ENCODE measurements at places on chromosomes 12 and 14.

DNA sequence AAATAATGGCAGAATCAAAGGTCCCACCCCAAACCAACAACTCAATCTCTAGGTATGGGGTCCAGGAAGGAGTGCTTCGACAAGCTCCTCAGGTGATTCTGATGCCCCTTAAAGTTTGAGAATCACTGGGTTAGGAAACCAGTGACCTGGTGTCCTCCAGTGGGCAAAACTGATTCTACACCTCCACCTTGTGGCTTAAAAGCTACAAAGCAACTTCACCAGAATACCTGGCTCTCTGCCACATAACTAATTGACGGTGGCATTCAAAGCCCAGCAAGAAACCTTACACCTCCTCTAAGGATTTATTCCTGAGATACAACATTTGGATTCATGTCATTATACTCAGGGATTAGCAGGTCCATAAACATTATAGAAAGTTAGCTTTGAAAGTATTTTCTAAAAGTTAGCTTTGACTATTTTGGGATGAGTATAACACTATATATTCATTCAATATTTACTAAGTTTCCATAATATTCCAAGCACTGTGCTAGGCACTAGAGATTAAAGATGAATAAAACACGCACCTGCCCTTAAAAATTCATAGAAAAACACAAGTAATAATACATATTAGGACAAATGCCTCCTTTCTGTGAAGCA, 45.4 kb downstream of the DCAF5 start:
- peak; percentile 20 for DNase-seq

- DNase-seq, result no peak
Observed at GRCh38 chr12:6180268-6181051, 19.7 kb upstream of the CD9 start.

DNA sequence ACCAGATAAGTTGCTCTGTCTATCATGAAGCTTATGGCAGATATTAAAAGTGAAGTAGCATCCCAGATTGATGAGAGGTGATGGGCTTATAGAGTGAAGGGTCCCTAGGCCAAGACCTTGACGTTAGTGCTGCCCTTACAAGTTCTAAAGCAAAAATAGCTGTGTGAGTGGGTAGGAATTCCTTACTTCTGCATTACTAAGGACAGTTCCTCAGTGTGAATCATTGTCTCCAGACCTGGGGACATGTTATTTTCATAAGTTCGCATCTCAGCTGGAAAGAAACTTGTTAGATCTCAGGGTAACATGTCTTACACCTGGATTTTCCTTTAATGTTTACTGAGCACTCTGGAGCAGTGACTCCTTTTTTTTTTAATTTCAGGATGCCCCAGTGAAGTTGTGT, 28.7 kb downstream of the MAPKAPK5 start:
- no peak for DNase-seq

DNA sequence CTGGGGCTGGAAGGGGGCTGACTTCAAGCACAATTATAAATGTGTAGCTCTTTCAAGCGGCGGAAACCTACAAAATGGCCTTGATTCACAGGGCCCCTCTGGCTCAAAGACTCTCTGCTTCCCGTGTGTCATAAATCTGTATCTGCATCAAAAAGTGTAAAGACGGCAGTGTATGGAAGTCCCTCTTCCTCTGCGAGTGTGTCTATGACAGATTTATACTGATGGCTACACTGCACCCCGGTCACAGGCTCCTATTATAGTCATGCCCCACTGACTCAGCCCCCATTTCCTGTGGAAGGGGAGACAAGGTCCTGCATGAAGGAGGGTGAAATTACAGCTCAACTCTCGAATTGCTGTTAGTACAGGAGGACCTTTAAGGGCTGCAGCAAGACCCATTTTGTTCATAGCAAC, 68.6 kb downstream of the HMGA2 start:
- no peak for DNase-seq

DNA sequence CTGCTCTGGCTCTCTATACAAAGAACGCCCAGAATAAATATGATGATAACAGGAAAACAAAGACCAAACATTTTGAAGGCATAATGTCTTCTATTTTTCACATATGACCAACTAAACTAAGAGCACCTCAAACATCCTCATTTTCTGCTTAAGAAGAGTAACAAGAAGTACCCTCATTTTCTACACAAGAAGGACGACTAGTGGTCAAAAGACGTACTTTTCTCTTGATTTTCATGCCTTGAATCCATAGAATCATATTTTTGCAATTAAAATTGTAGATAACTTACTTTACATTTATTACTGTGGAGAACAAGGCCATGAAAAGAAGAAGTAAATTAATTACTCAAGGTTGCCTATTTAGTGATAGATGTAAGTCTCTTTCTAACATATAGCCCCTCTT, 358.6 kb downstream of the DUSP6 start:
- DNase-seq, result no peak

- DNase-seq, result no peak
Observed at GRCh38 chr14:95493503-95493902, 22.9 kb downstream of the SYNE3 start.

DNA sequence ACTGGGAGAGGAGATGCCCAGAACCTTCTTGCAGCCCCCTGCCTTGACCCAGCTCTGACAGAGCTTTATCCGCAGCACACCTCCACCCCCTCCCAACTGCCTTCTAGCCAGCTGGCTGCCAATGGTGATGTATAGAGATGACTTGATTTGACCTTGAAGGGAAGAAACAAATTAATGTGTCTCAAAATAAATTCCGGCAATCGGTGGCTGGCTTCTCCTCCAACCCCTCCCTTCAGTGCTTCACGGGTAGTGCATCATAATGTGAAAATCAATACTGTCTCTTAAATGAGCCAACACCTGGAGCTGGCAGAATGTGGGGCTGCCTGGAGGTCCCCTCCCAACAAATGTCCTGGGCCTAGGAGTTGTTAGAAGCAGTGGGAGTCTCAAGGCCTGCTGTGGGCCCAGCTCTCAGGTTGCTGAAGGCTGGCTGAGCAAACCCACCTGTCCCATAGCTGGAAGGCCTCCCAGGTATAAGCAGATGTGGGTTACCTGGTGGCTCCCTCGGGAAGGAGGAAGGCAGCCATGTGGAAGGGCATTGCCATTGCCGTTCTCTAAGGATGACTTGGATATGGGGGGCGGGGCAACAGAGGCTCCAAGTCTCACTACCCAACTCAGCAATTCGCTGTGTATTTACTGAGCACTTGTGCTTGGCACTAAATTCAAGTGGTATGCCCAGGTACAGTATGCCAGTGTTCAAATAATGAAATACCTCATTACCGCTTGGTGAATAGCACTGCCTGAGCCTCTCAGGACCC, 23.2 kb downstream of the HSPB8 start:
- no peak for DNase-seq

DNA sequence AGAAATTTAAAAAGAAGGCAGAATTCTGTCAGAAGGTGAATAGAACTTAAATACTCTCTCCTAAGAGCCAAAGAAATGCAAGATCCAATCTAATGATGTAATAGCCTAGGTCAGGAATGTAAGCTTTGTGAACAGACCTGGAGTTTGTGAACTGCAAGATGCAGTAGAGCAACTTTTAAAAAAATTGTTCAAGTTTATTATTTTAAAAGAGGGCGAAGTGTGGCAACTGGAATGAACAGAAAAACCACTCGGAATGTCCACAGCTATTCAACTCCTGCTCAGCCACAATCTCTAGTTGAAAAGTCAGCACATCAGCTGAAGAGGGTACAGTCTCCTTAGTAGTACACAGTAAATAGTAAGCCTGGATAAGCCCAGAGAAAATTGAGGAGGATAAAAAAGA, 228.8 kb downstream of the PPFIA2 start:
- DNase-seq, result no peak

- no peak for DNase-seq
Observed at GRCh38 chr14:55332654-55333570, 61.7 kb downstream of the FBXO34 start.

DNA sequence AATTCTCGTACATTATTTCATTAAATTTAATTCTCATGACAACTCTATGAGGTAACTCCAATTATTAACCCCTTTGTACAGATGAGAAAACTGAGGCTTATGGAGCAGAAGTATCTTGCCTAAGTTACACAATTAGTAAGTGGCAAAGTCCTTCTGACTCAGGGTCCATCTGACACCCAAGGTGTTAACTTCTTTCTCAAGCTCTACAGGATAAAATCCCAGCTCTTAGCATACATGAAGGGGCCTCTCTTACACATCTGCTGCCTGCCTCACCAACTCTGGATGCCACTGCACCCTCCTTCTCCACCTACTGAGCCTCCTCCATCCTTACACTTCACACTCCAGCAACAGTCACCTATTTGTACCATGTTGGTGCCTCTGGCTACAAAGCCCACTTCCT, 4.3 kb upstream of the KRT72 start:
- no peak for DNase-seq

GRCh38 chr12:131075194-131075593, 121.5 kb downstream of the ADGRD1 start:
- DNase-seq, result no peak

GRCh38 chr14:71959055-71959454, 26.8 kb downstream of the RGS6 start:
- DNase-seq, result no peak

- no peak for DNase-seq
Observed at GRCh38 chr14:62468946-62469345, 576.3 kb downstream of the KCNH5 start.

DNA sequence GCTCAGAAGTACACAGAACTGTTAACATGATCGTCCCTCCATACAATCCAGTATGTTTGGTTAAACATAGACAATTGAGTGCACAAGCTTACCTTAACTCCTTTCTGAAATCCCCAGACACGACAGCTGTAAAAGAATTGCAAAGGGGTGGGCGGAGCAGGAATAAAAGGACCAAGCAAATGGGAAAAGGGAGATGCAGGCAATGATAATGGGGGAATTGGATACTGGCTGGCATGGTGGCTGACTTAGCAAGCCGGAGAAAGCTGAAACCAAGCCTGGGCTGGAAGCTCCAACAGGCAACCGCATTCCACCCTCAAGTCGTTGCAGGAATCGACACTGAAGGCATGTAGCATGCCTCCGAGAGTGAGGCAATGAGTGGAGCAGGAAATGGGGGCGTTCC, 96.8 kb upstream of the TMEM132C start:
- no peak for DNase-seq

GRCh38 chr14:21106498-21107282, 5.8 kb downstream of the TMEM253 start:
- DNase-seq, result no peak

- no peak for DNase-seq
Observed at GRCh38 chr14:88729159-88729558, 63.6 kb downstream of the EML5 start.

- no peak for DNase-seq
Observed at GRCh38 chr14:31286456-31287293, 79.1 kb upstream of the HECTD1 start.

- no peak for DNase-seq
Observed at GRCh38 chr12:54370171-54370730, 6.0 kb upstream of the GPR84 start.

- DNase-seq, result no peak
Observed at GRCh38 chr12:40376533-40377267, 151.9 kb downstream of the LRRK2 start.

DNA sequence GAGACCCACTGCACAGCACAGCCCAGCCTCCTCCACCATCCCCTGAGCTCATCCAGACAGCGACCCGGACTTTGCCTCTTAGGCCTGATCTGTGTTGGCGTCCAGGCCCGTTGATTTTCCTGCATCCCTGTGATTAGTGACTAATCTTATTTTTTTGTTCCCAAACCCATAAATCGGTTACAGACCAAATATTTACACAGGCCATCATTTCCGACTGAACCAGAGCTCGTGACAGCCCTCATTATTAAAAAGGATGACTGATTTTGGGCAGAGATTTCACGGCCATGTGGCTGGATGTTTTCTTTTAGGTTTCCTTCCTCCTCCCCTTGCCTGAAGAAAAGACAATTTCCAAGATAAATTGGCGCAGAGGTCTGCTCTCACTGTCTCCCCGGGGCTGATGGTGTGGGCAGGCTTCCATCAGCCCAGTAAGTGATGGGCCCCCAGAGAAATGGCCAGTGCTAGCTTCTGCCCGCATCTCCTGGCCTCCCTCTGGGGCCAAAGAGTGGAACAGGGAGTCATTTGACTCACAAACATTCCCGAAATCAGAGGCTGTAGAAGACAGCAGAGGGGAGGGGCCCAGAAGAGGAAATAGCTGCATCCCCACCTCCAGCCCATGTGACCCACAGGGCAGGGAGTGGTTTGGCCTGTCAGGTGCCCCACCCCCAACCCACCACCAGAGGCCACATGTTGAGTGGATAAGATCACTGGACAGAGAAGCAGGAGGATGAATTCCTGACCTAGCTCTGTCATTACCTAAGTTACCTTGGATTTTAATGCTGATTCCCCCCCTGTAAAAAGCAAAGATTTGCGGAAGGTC, 283.5 kb downstream of the KSR2 start:
- no peak for DNase-seq

DNA sequence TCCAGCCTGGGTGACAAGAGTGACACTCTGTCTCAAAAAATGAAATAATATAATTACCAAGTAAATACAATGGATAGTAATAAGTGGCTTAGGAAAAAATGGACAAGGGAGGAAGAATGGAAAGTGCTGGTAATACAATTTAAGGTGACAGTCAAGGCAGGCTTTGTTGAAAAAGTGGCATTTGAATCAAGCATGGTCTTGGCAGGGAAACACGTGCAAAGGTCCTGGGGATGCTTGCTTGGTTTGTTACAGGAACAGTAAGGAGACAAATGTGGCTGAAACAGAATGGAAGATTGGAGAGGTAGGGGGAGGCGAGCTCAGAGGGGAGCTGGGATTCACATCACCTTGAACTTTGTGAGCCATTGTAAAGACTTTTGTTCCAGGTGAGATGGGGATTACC, 153.2 kb downstream of the TMEM132C start:
- no peak for DNase-seq

- DNase-seq, result no peak
Observed at GRCh38 chr14:87691042-87691881, 301.7 kb downstream of the GALC start.

- DNase-seq, result no peak
Observed at GRCh38 chr14:69985463-69985862, 106.2 kb downstream of the SMOC1 start.
